ENCODE measurements at places on chromosomes 11 and 22.

- DNase-seq, result no peak
Observed at GRCh38 chr22:29072979-29073617, at the start of gene KREMEN1. Gene KREMEN1, plus strand, starts transcription at chr22:29073035. Its CDS starts 96 bp downstream, at chr22:29073131.

GRCh38 chr11:69667619-69668604 lies 7.2 kb downstream of the LTO1 start:
- DNase-seq, result no peak

DNA sequence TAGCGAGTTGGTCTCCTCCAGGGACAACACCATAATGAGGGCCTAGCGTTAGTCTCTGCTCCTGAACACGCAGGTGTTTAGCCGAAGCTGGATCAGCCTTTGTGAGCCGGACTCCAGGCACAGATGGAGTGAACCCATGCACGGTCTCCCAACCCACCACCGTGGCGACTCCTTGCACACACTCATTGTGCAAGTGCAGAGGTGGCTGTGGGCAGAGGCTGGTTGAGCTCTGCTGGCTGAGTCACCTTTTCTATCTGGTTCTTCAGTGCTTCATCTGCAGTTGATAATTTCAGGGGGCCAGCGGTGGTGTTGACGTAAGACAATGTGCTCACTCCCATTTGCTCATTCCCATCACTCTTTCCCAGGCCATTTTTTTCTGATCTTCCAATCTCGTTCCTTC lies 72.1 kb upstream of the SLC22A12 start:
- DNase-seq, result no peak

DNA sequence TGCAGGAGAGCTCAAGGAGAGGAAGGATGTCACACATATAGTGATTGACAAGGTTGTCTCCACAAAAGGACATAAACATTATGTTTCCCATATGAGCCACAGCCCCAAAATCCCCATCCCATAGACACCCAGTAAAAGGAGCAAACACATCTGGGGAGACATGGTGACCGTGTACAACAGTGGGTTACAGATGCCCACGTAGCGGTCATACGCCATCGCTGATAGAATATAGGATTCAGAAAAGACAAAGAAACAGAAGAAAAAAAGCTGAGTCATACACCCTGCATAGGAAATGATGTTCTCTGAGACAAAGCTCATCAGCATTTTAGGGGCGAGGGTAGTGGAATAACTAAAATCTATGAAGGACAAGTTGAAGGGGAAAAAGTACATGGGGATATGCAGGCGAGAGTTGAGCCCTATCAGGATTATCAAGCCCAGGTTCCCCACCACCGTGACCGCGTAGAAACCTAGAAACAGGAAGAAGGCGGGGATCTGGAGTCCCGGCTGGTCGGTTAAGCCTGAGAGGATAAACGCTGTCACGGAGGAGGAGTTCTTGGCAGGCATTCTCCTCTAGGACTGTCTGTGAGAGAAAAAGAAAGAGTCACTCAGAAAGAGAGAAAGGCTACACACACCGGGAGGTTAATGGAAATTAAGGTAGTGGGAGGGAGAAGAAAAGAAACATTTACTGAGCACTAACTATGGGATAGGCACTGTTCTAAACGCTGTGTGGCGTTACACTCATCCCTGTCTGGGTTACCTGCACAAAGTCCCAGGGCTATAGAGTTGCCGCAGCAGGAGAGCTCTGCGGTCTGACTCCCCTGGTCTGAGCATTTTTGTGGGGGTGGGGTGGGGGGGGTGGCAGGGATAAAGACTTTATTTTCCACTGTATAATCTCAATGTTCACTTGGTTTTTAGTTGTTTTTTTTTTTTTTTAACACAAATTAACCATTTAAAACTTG lies 36.1 kb upstream of the OR8B8 start:
- DNase-seq, result no peak

DNA sequence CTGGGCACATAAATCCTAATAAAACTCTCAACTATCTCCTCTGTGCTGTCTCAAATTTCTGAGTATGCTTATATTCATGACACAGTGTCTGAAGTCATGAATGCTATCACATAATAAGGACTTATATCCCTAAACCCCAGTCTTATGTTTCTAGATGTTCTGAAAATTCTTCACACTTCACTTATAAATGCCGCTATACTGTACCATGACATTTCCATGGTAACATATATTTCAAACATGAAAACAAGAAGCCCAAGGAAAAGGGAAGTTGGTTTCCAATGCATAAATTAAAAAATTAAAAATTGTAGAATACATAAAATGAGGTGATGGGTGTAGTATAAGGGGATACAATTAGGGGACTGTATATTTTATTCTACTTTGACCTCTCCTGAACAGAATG lies 11.7 kb downstream of the GVQW3 start:
- DNase-seq, result no peak
